ENCODE measurements at places on chromosomes 12 and 14.

GRCh38 chr14:61861320-61861865 is 99.2 kb downstream of the SNAPC1 start:
- H3K27me3 ChIP-seq = no peaks in the 10 kb centered on the region
- no peak for DNase-seq
- no peak overlapping the region for H3K27ac ChIP-seq
- no peaks in the 10 kb centered on the region for H3K36me3 ChIP-seq
- H3K4me3 ChIP-seq = no peak overlapping the region

DNA sequence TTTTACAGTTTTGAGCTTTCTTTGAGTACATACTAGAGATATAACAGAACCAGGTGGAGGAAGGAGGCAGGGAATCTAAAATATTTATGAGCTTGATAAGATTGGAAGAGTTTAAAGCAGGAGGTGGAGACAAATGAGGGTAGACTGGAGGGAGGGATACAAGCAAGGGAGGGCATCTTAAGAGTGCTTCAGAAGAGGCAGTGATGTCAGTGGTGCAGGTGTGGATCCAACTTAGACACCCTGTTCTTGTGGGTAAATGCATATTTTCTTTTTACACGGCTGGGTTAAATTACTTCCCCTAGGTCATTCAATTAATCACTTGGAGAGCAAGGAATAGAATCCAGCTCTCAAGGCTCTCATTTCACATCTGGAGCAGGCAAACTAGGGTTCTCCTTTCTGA is 146.1 kb upstream of the LRIG3 start:
- H3K4me1 ChIP-seq = peaks cover 3% of the 10 kb centered on the region
- H3K27me3 ChIP-seq = no peaks in the 10 kb centered on the region
- H3K36me3 ChIP-seq = no peaks in the 10 kb centered on the region
- no peak overlapping the region for H3K4me3 ChIP-seq
- peak overlapping the region; percentile 27 for H3K27ac ChIP-seq
- no peak for DNase-seq

- no peaks in the 10 kb centered on the region for H3K36me3 ChIP-seq
- H3K27ac ChIP-seq = no peak overlapping the region
- peaks cover 14% of the 10 kb centered on the region for H3K4me1 ChIP-seq
- no peak for DNase-seq
- no peak overlapping the region for H3K4me3 ChIP-seq
Observed at GRCh38 chr12:105670672-105671071, 340.2 kb downstream of the C12orf75 start.

DNA sequence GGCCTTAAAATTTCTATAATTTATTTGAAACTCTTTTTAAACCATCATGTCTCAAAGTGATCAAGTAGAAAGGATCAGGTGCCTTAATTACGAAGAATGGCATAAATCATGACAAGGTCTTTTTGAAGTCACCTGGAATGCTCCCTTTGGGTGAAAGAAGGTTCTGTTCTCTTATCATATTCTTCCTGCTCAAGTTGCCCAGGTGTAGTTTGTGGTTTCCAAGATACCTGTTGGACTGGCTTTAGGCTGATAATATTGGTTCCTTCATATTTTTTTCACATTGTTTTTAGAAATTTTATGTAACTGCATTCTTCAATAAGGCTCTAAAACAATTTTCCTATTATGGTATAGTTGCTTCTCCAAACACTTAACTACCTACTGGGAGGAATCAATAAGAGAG is 29.2 kb downstream of the RASSF3 start:
- H3K4me1 ChIP-seq = no peaks in the 10 kb centered on the region
- no peak overlapping the region for H3K27ac ChIP-seq
- no peaks in the 10 kb centered on the region for H3K36me3 ChIP-seq
- DNase-seq = no peak
- H3K4me3 ChIP-seq = no peak overlapping the region

DNA sequence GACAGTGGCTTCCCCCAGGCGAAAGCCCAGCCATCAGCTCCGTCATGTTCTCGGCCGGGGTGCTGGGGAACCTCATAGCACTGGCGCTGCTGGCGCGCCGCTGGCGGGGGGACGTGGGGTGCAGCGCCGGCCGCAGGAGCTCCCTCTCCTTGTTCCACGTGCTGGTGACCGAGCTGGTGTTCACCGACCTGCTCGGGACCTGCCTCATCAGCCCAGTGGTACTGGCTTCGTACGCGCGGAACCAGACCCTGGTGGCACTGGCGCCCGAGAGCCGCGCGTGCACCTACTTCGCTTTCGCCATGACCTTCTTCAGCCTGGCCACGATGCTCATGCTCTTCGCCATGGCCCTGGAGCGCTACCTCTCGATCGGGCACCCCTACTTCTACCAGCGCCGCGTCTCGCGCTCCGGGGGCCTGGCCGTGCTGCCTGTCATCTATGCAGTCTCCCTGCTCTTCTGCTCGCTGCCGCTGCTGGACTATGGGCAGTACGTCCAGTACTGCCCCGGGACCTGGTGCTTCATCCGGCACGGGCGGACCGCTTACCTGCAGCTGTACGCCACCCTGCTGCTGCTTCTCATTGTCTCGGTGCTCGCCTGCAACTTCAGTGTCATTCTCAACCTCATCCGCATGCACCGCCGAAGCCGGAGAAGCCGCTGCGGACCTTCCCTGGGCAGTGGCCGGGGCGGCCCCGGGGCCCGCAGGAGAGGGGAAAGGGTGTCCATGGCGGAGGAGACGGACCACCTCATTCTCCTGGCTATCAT is 663 bp downstream of the PTGER2 start:
- H3K4me3 ChIP-seq = peak overlapping the region; percentile 71
- H3K36me3 ChIP-seq = no peaks in the 10 kb centered on the region
- no peak overlapping the region for H3K27ac ChIP-seq
- H3K4me1 ChIP-seq = peaks cover 12% of the 10 kb centered on the region
- no peak for DNase-seq

DNA sequence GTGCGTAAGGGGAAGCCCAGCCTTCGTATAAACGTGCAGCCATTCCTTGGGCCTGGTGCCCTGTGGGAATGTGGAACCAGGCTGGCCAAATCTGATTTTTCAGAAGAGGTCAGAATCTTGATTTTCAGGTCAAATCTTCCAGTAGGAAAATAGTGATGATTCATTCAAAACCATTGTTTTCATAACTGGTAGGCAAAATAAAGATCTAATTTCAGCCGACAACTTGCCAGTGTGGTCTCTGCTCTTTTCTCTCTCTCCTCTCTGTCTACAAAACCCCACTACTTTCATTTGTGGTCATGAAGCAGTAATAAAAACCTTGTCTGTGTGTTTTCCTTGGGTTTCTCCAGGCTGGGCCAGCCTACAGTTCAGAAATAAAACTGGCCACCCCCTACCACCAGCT is 135.1 kb downstream of the RBM19 start:
- no peak overlapping the region for H3K4me3 ChIP-seq
- H3K27me3 ChIP-seq = no peaks in the 10 kb centered on the region
- no peaks in the 10 kb centered on the region for H3K4me1 ChIP-seq
- H3K27ac ChIP-seq = no peak overlapping the region
- no peak for DNase-seq
- no peaks in the 10 kb centered on the region for H3K36me3 ChIP-seq

GRCh38 chr14:50717811-50718210 is 49.7 kb upstream of the SAV1 start:
- no peak overlapping the region for H3K4me3 ChIP-seq
- no peaks in the 10 kb centered on the region for H3K36me3 ChIP-seq
- no peaks in the 10 kb centered on the region for H3K27me3 ChIP-seq
- no peak overlapping the region for H3K27ac ChIP-seq

DNA sequence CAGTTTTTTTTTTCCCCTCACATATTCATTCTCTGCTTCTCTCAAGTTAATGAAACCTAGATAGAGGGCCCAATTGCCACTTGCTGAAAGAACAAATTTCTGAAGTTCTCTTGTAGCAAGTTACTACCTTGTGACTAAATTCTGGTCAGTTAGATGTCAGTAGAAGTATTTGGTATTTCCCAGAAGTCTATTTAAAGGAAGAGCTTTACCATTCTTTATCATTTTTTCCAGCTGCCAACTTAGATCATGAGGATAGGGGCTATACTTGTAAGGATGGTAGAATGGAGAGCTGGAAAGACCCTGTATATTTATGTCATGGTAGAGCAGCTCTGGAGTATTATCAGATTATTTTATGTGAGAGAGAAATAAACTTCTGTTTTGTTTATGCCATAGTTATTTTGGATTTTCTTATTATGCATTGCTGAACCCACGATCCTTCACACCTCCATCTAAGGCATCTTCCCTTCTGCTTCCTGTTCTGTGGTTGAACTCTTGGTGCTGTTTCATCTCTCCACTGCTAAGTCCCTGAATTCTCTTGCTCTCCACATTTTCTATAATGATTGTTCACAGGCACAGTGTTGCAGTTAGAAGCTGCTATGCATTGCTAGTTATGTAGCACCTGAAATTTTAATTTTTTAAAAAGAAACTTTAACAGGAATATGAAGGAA is 25.9 kb downstream of the FUT8 start:
- H3K27me3 ChIP-seq = no peaks in the 10 kb centered on the region
- H3K4me1 ChIP-seq = peaks cover 3% of the 10 kb centered on the region
- no peak for DNase-seq
- no peak overlapping the region for H3K4me3 ChIP-seq

DNA sequence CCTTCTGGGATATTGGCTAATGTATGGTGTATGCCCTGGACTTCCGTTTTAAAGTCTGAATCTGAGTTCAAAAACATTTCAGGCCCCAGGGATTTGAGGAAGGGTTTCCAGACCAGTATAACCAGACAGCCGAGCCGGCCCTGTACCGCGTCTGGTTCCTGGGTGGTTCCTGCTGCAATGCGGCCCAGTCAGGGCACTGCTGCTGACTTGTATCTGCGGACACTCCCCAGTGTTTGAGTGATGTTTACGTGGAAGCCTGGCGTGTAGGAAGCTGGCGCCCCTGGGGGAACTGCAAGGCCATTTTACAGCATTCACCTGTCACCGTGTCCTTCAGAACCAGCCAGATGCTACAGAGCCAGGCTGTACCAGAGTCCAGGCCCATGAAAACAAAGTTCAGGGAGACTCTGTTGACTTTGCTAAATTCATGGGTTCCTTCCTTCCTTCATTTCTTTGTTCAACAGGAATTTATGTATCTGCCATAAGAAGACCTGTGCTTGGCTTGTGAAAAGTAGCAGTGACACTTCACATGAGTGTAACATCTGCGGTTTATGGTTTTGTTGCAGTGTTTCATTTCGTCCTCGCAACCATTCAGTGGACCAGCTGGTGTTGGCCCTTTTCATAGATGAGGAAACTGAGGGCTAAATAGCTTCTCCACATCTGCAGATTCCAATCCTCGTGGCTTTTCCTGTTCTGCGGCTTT is 16.8 kb downstream of the EML1 start:
- H3K4me3 ChIP-seq = no peak overlapping the region
- no peaks in the 10 kb centered on the region for H3K36me3 ChIP-seq
- H3K27ac ChIP-seq = peak overlapping the region; percentile 79
- peaks cover 10% of the 10 kb centered on the region for H3K4me1 ChIP-seq

- no peaks in the 10 kb centered on the region for H3K4me1 ChIP-seq
- no peak for DNase-seq
- H3K27ac ChIP-seq = no peak overlapping the region
- H3K4me3 ChIP-seq = no peak overlapping the region
- H3K36me3 ChIP-seq = no peaks in the 10 kb centered on the region
- H3K27me3 ChIP-seq = no peaks in the 10 kb centered on the region
Observed at GRCh38 chr14:28130610-28131284, 635.8 kb upstream of the FOXG1 start.

GRCh38 chr14:72776701-72777261 is 117.1 kb downstream of the DPF3 start:
- H3K4me3 ChIP-seq = no peak overlapping the region
- H3K27ac ChIP-seq = no peak overlapping the region
- H3K36me3 ChIP-seq = no peaks in the 10 kb centered on the region
- H3K27me3 ChIP-seq = no peaks in the 10 kb centered on the region

GRCh38 chr12:49369411-49370145 is 2.3 kb downstream of the SPATS2 start:
- no peaks in the 10 kb centered on the region for H3K27me3 ChIP-seq
- H3K27ac ChIP-seq = no peak overlapping the region
- H3K4me1 ChIP-seq = no peaks in the 10 kb centered on the region
- no peak overlapping the region for H3K4me3 ChIP-seq

GRCh38 chr12:98067795-98068194 is 447.6 kb upstream of the TMPO start:
- H3K27ac ChIP-seq = no peak overlapping the region
- DNase-seq = no peak
- no peaks in the 10 kb centered on the region for H3K4me1 ChIP-seq
- H3K4me3 ChIP-seq = no peak overlapping the region

DNA sequence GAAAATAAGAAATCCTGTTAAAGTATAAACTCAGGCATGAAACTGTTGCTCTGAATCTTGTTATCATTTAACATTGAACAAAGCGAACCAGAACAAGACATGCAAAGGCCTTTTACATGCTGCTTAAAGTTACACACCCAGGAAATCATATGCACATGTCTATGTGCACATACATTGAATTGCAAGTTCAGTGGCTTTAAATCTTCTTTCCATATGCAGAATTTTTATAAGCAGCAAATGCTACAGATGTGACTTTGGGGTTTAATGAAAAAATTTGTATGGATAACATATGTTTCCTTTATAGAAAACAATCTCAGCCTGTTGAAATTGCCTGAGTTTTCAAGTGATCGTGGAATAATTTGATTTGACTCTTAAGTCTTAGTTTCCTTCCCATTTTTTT is 193.9 kb downstream of the AEBP2 start:
- no peak overlapping the region for H3K4me3 ChIP-seq
- DNase-seq = no peak
- no peak overlapping the region for H3K27ac ChIP-seq
- H3K27me3 ChIP-seq = no peaks in the 10 kb centered on the region

DNA sequence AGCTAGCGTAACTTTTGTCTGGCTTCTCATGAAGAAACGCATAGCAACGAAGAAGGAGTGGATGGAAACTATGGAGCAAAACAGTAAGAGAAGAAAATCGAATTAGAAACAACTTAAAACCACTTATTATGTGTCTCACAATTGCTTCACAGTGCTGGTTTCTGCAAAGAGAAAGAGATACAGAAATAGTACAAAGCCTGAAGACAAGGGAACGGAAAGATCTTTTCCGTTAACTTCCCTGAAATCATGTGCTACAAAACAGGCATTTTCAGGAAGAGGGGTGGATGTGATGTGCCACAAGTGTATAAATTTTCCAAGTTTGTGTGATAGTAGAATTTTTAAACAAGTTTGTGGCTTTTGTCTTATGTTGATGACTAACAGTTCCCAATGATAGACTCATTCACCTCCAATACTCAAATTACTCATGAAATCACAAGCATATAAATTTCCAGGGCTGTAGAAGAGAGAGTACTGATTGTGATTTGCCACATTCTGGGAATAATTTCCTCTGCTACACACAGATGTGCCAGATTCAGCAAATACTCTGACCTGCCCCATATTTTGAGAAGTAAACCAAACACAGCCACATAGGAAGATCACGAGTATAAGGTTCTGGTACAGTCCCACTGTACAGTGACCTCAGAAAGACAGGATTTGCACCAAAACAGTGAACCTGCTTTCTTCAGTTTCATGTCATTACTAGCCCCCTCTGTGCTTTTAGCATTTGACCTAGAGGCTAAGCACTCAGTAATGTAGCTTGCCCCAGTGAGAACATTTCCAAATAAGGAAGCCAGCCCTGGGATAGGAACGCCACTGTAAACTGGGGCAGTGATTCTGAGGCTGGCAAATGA is 41.4 kb upstream of the PPFIA2 start:
- DNase-seq = no peak
- no peaks in the 10 kb centered on the region for H3K27me3 ChIP-seq
- peak overlapping the region; percentile 80 for H3K27ac ChIP-seq
- peaks cover 7% of the 10 kb centered on the region for H3K4me1 ChIP-seq
- no peak overlapping the region for H3K4me3 ChIP-seq

Data from trophoblast cell (in vitro differentiated cells and primary cell).